Retina (tissue), 1 donor: ENCODE measurements at places on chromosomes 7 and 10.

DNA sequence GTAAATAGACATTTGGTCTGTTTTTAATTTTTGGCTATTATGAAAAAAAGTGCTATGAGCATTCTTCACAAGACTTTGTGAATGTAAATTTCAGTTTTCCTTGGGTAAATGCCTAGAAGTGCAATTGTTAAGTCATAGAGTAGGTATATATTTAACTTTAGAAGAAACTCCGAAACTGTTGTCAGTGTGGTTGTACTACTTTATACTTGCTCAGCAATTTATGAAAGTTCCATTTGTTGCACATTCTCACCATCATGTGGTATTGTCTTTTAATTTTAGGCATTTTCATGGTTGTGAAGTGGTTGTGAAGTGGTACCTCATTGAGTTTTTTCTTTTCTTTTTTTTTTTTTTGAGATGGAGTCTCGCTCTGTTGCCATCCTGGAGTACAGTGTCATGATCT lies 60.0 kb downstream of the TYW1 start:
- DNase-seq, result no peak

GRCh38 chr10:31372439-31372838 lies 53.4 kb downstream of the ZEB1 start:
- no peak for DNase-seq

DNA sequence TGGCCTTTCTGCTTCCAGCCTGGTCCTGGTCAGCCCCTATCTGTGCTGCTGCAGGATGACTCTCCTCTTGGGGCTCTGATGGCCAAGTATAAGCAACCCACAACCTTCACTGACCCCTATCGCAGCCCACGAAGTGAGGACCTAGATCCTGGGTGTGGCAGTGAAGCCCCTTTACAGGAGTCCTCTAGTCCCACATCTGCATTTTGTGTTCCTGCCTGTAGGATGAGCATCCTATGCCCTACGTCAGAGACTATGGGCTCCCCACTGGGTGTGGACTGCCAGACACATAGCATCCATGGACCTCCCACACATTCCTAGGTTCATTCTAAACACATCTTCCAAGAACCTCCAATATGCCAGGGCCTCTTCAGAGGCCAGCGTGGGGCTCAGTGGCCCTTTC lies 29.0 kb downstream of the ARHGAP22 start:
- DNase-seq, result no peak

DNA sequence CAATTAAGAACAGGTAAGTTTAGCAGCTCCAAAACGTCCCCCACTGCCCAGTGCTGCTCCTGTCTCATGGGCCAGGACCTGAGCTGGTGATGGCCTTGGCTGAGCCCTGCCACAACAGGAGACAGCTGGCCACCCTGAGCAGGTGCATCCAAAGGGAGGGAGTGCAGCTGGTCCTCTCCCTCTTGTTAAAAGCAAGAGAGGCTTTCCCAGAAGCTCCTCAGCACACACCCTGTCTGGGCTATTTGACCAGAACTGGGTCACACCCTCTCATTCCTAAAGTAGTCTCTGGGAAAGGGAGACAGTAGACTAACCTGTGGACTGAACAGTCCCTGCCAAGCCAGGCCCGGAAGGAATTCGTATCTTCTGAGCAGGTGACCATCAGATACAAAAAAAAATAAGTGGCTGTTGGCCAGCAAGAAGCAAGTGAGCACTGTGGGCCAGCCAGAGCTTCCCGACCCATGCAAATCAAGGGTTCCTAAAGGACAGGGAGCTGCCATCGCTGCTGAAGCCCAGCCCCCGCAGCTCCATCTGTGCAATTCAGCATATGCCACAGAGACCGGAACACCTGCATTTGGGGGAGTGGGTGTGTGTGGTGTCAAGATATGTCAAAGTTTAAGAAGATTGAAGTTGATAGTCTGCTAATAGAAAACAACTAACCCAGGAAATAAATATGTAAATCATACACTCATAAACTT lies 2.1 kb upstream of the TMEM72 start:
- DNase-seq, result no peak

DNA sequence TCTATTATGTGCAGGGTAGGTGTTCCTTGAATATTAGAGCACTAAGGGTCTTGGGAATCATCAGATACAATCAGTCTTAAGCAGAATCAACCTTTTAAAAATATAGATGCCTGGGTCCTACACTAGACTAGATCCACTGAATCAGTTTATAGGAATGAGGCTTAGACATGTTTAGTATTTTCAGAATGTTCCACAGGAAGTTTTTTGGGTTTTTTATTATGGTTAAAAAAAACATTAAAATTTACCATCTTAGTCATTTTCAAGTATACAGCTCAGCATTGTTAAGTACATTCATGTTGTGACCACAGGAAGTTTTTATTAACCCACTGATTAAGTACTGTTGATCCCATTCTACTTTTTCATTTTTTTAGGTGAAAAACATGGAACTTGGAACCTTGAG lies 135.7 kb downstream of the LCOR start:
- DNase-seq, result no peak

DNA sequence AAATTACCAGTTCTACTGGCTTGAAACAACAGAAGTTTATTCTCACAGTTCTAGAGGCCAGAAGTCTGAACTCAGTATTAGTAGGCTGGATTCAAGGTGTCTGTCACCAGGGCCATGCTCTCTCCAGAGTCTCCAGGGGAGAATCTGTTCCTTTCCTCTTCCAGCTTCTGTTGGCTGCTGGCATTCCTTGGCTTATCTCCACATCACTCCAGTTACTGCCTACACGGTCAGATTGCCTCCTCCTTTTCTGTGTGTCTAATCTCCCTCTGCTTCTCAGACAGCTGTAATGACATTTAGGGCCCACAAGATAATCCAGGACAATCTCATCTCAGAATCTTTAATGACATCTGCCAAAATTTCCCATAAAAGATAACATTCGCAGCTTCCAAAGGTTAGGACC lies 36.6 kb downstream of the MAPK8 start:
- no peak for DNase-seq

- DNase-seq, result no peak
Observed at GRCh38 chr7:139630643-139631519, 107.4 kb downstream of the CLEC2L start.
